Endothelial cell of umbilical vein (primary cell): ENCODE measurements at places on chromosomes 7 and 10. TPM values are rescaled to one million over a fixed set of nuclear protein-coding genes. Genes with fewer than 3 reads are reported as not detected.

Gene HOXA13
- 0.09 and 0.22 TPM in 2 replicates for total RNA-seq

Gene ZWINT
- 69.6 and 76.4 TPM in 2 replicates for total RNA-seq

Gene TMEM236
- 0.24 TPM in 1 of 2 replicates, not detected in the other for total RNA-seq

Gene EIF3B
- 198 and 207 TPM in 2 replicates for total RNA-seq
